Mammary epithelial cell (primary cell): ENCODE measurements at places on chromosomes 5 and 9.

DNA sequence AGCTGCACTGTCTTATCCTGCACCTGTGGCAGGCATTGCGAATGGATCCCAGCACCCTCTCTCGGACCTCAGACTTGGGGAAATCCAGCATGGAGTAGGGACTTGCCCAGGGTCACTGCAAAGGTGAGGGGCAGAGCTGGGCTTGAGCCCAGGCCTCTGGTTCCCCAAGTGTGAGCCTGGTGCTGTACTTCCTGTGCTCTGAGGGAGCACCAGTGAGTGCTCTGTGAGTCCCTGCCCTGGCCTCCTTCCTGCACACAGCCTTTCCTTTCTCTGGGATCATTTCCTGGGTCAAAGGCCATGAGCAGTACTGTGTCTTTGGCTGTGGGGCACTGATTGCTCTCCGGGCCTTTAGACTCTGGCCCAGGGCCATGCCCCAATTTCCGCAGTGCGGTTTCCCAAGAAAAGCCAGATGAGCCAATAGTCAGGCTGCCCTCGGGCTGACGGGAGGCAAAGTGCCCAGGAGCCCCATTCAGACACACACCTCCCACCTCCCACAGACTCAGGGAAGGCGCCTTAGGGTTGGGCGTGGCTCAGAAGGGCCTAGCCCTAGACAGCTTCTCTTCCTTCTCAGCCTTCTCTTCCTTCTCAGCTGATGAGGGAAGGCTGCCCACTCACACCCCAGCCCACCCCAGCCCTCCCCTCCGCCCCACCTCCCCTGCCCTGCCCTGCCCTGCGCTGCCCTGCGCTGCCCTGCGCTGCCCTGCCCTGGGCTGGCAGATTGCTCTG lies 23.3 kb upstream of the TRIM14 start:
- DNase-seq: no peak

- peak; percentile 49 for DNase-seq
Measured at GRCh38 chr5:135426102-135427082, 20.8 kb downstream of the DCANP1 start.

DNA sequence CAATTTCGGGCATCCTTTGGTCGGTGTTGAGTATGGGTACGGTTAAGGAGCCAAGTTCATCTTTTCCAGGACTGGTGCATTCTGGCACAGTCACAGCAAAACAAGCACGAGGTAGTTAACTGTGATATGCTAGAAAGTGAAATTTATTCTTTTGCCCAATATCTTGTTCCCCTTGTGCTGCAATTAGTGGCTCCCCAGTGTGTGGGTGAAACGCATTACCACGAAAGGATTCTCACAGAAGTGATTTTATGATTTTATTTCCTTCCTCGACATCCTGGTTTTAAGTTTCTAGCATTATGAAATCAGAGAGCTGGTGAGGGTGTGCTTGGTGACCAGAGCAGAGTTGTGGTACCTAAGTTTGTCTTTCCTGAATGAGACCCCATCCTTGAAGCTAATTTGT lies 1.5 kb downstream of the FRMPD1 start:
- DNase-seq: no peak

GRCh38 chr9:104118916-104119315 lies 24.8 kb downstream of the SMC2 start:
- no peak for DNase-seq

GRCh38 chr9:124066783-124067577 lies 55.4 kb downstream of the LHX2 start:
- DNase-seq: no peak

DNA sequence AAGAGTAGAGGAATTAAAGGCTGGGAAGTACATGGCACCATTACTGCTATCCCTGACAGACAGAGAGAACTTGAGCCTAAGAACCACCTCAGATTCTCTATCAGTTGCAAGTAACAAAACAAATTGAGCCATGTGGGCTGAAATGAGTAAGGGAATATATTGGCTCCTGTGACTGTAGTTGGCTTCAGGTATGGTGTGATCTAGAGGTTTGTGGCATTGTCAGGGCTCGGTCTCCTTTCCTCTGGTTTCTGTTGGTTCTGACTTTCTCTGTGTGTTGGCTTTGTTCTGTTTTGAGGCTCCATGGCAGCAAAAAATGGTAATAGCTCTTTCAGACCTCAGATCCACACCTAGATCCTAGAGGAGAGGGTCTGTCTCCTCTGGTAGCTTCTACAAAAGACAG lies 5.7 kb downstream of the GALNT10 start:
- DNase-seq: no peak
